ENCODE measurements at places on chromosomes 16 and 17.

- DNase-seq, result no peak
Observed at GRCh38 chr16:74561626-74562025, 45.3 kb downstream of the GLG1 start.

DNA sequence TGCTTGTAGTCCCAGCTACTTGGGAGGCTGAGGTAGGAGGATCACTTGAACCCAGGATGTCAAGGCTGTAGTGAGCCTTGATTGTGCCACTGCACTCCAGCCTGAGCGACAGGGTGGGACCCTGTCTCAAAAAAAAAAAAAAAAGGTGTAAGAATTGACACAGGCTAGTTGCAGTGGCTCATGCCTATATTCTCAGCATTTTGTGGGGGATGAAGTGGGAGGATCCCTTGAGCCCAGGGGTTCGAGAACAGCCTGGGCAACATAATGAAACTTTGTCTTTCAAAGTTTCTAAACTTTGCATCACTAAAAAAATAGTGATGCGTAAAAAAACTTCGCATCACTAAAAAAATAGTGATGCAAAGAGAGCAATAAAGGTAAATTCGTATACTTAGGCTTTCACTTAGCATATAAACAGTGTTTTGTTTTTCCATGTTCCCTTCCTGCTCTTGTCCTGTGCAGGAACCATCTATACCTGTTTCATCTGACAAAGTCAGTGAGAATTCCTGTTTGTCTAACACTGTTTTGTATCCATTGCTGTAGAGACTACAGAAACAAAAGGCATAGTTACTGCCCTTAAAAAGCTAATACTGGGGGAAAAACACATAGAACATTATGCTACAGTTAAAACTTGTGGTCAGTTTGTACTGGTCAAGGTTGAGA is 32.1 kb downstream of the CTCF start:
- DNase-seq, result no peak

DNA sequence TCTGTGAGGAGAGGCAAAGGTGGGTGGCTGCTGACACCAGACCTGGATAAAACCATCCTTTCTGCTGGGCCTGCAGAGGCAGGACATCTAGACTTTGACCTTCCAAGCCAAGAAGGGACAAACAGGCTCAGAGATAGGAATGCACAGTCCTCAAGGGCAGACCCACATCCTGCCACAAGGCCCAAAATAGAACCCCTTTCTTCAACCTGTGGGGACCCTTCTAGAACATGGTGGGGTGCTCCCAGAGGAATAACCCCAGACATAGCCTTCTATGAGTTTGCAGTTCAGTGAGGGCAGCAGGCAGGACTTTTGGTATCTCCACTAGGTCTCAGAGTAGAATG is 3.8 kb upstream of the CBFB start:
- no peak for DNase-seq

DNA sequence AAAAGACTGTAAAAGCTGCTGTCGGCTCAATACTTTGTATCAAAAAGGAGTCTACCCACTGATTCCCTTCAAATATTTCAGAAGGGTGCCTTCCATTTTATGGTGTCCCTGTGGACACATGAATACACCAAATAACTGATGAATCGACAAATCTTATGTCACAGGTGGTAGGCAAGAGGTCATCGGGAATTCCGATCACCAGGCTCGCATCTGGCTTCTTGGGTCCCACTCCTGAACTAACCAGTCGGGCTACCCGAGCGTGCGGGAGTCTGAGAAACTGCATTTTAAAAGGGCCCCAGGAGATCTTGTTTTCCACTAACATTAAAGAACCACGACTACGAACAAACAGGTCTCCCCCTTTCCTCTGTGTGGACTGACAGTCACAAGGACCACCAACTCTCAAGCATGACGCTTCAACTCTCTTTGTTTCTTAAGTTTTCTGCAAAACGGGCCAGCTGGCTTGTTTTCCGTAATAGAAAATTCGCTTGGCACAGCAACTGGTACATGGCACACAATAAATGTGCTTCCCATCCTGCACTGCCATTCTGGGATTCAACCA is 873 bp downstream of the PSME3IP1 start:
- DNase-seq, result no peak

GRCh38 chr17:29378500-29378899 is 11.7 kb upstream of the TAOK1 start:
- DNase-seq, result no peak

- DNase-seq, result peak; percentile 74
Observed at GRCh38 chr16:68074850-68075555, 10.2 kb upstream of the NFATC3 start.

DNA sequence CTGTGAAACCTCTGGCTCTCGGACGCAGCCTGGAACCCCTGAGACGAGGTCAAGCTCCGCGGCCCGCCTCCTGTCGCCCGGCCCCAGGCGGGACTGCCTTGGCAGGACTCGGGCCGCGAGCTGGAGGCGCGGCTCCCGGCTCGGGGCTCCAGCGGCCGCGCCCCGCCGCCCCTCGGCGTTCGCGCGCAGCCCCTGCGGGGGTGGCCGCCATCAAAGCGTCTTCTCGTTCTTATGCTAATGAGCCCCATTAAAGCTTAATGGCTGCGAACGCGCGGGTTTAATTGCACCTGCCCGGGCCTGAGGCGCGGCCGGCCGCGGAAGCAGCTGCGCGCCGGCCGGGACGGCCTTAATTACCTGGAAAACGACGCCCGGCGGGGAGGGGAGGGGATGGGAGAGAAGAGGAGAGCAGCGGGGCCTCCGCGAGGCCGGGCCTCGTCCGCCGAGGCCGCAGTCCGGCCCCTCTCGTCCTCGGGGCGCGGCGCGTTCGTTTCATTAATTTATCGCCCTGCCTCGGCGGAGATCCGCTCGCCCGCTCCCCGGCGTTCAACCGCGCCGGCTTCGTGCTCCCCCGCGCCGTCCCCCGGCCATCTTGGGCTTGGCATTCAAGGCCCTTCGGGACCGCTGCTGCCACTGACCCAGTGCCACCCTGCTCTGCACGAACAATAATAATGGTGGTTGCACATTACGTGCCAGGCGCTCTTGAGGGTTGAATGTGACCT is 19.2 kb downstream of the RAI1 start:
- no peak for DNase-seq

DNA sequence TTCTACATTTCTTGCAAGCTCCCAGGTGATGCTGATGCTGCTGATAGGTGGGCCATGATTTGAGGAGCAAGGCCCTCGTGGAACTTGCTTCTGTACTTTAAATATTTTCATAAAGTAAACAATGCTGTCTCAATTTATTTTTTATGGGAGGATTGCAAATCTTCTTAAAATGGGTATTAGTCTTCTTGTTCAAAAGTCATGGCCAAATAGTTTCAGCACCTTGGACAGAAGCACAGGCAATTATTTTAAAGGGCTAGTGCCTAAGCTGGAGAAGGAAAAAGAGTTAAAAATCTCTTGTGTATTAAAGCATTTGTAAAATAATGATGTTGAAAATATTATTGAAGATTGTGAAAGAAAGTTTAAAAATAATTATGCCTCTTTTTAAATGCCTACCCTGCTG is 50.5 kb downstream of the GPR139 start:
- DNase-seq, result no peak

DNA sequence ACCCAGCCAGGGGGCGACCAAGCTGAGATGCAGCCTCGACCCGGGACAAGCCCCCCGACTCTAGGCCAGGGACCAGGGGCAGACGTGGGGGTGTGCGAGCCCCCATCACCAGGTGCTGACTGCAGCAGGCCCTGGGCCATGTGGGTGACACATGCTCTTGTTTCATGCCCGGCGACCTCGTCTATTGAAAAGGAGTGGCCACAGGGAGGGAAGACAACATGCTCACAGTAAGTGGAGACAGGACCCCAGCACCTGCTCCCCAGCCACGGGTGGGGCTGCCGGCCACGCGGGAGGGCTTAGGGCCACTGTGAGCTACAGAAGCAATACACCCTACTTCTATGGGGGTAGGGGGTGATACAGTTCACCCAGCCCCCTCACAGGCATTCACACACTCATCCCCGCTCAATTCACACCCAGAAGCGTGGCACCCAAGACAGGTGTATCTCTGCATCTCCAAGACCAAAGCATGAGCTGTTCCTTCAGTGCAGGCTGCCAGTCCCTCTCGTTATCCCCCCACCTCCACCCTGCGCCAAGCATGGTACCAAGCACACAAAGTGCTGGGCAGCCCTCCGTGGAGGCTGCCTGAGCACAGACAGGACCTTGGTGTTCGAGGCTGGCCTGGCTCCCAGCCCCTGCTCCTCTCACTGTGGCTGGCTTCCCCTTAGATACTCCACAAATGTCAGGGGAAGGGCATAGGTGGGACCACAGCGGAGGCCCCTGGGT is 13.6 kb downstream of the VASN start:
- no peak for DNase-seq

- DNase-seq, result no peak
Observed at GRCh38 chr17:71267668-71268067, 853.2 kb upstream of the SOX9 start.

GRCh38 chr17:14298221-14298946 is 2.5 kb upstream of the HS3ST3B1 start:
- DNase-seq, result no peak

All from femur (tissue), 1 donor.